Left ventricle myocardium superior (tissue), 1 donor: ENCODE measurements at places on chromosomes 1 and 21. TPM values are rescaled to one million over a fixed set of nuclear protein-coding genes. Genes with fewer than 3 reads are reported as not detected.

DNA sequence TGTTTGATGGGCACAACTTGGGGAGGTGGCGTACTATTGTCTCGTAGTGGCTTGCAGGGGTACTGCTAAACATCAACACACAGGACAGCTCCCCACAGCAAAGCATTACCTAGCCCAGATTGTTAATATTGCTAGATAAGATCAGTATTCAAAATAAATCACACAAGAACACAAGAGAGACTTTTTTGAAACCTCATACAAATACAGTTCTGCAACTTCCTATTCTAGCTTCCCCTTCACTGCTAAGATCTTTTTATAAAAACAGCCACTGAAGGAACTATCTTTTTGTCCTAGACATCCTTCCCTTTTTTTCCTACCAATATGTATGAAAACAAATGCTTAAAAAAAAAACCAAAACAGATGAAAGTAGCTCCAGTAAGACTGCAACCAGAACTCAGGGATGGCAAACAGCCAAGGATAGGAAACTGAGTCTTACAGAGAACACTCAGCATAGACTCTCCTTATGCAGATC, 137.8 kb upstream of the KRTAP19-8 start:
- no peak for DNase-seq

DNA sequence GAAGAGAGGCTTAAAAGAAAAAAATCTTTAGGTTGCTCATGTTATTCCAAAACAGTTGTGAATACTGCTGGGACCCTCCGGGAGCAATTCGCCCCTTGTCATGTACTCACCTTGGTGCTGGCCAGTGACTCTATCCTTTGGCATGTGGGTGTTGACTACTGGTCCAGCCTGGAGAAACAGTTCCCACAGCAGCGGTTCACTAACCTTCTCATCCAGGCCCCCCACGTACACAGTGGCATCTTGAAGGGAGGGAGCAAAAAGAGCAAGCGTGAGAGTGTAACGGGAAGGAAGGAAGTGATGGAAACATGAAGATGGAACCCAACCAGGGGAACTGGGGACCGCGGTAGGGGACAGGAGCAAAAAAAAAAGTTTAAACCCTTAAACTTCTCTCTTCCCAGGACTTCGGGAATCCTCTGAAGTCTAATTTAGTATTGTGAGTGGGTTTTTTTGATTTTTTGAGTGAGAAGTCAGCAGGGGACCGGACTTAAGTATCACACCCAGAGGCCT, 494 bp downstream of the SF3B4 start:
- no peak for DNase-seq

- no peak for DNase-seq
Measured at GRCh38 chr1:235527196-235527814, 23.1 kb upstream of the B3GALNT2 start.

DNA sequence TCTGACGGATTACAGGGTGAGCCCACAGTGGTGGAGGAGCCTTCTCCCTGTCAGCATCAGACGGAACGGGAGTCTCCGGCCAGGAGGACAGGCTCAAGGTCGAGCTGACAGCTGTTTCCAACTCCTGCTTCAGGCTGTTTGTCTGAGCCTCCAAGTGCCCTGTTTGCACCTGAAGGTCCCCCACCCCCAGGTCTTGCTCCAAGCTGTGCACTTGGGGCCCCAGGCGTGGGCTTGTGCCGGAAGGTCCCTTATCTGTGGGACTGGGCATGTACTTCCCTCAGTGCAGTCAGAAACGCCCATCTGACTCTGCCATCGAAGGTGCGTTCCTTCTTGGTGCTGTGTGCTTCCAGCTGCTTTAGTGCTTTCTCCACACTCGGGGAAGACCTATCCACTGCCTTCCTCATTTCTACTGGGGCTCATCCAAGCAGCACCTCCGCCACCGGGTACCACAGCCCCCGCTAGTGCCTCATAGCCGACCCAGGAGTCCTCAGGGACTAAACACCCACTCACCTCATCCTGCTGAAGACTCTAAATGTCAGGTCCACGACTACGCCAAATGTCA, 29.5 kb upstream of the CR2 start:
- DNase-seq, result no peak

DNA sequence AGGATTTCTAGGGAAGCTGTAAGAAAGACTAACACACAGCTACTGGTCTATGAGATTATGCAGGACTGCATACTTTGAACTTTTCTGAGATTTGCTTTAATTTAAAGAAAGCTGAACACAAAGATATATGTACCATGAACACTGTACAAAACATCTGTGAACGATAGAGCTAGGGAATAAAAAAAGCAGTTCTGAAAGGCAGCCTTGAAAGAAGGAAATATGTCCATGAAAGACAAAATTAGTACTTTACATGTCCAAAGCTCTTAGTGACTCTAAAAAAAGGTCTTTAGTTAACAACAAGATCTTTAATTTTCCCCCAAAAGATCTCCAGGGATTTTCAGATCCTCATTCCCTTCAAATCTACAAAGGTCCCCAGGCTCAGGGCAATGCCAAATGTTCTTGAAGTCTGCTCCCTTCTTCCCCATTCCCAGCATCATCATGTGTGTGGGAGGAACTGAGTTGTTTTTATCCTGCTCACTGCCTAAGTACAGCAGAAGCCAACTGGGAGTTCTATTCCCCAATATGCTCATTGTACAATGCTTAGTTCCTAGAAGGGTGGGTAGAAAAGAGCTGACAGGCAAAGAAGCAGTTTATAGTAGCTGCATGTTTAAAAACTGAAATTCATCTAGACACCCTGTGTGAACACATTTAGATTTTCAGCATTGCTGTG, 60.1 kb upstream of the PTCH2 start:
- no peak for DNase-seq

GRCh38 chr1:30286241-30286987, 437.0 kb downstream of the MATN1 start:
- DNase-seq, result no peak

- DNase-seq, result no peak
Measured at GRCh38 chr1:218342091-218342490, 3.0 kb upstream of the TGFB2 start.

GRCh38 chr1:158026651-158027050, 33.2 kb downstream of the KIRREL1 start:
- no peak for DNase-seq

GRCh38 chr1:41416552-41417334, 55.5 kb downstream of the FOXO6 start:
- DNase-seq, result peak; percentile 77

DNA sequence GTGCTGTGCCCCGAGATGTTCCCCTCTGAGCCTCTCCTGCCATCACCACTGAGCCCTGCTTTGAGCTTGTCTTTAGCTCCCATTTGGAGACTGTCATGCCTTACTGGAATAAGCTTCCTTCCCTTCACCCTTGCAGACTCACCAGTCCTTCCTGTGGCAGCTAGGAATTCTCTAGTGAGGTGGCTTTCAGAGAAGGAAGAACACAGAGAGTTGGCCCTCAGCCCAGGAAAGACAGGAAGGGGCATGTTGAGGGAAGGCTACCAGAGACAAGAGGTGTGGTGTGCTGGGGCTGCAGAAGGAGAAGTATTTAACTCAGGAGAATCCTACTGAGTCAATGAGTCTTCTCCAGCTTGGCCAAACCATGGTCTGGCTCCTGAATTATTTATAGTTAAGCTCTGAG, 76.3 kb downstream of the UCK2 start:
- no peak for DNase-seq

CHIT1 gene
- not detected for total RNA-seq

GNG5 gene
- 213 TPM for total RNA-seq

AMY1A gene
- total RNA-seq, result not detected

SLAMF7 gene
- total RNA-seq, result 0.50 TPM

LAMC2 gene
- total RNA-seq, result 3.7 TPM

SLC1A7 gene
- total RNA-seq, result 0.32 TPM

DNAJC6 gene
- 3.6 TPM for total RNA-seq

KCND3 gene
- 19.8 TPM for total RNA-seq

ZBTB21 gene
- 6.6 TPM for total RNA-seq
